ENCODE measurements at places on chromosomes 1 and 21. TPM values are rescaled to one million over a fixed set of nuclear protein-coding genes. Genes with fewer than 3 reads are reported as not detected.
A peak's percentile ranks its signal among the peaks of the same experiment; 100 is the strongest.

DNA sequence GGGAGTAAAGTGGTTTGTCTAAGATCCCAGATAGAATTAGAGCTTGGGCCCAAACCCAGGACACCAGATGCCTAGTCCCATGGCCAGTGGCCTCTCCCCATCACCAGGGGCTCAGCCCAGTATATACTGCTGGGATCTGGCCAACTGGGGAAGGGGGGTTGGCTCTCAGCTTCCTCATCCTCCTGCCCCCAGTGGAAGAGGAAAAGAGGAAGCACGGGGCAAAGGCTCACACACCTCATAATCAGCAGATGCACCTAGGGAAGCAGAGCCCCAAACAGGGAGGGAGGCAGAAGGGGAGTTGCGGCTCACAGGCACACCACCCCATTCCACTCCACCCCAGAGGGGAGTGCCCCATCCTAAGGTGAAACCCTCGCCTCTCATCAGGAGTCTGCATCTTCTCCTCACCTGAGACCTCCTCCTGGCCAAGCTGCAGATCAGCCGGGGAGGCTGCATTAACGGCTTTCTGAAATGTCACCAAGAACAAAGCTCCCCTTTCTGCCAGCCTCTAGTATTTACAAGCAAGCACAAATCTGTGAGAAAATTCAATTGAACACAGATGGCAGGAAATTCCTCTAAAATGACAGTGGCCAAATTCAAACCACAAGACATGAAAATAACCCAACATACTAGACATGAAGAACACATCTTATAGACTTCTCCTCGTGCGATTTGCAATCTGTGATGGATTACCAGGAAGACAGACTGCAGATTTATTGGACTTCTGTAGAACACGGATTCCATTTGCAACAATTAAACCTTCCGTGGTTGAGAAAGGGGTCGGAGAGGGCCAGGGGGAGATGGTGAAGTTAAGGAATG, 82.8 kb downstream of the GLIS1 start:
- DNase-seq, result peak; percentile 24

DNA sequence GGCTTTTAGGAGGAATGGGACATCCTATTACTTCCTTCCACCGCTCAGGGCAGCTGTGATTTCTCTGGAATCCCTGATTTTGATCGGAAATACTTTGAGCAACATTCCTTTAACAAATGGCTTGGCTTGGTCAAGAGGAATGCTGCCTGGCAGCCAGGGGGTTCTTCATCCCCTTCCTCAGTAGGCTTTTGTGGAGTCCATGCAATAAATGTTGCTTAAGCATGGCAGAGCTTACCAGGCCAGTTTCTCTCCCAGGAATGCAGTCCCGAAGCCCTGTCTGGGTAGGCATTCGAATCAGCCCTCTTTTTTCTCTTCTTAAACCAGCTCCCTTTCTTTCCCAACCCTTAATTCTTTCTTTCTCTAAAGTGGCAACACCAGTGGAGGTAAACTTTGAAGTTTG, 177.1 kb upstream of the KIAA0040 start:
- no peak for DNase-seq

DNA sequence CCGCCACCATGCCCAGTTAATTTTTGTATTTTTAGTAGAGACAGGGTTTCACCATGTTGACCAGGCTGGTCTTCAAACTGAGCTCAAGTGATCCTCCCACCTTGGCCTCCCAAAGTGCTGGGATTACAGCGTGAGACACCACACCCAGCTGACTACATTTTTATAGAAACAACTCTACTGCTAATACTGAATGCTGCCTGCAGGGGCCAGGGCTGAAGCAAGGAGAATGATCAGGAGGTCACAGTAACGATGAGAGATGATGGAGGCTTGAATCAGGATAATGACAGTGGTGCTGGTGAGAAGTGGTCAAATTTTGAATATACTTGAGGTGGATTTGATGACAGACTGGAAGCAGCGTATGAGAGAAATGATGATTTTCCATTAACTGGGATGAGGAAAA, 33.3 kb downstream of the ODF2L start:
- no peak for DNase-seq

- no peak for DNase-seq
These were observed 28.8 kb upstream of the DIPK1A start for GRCh38 chr1:92989936-92990583.

DNA sequence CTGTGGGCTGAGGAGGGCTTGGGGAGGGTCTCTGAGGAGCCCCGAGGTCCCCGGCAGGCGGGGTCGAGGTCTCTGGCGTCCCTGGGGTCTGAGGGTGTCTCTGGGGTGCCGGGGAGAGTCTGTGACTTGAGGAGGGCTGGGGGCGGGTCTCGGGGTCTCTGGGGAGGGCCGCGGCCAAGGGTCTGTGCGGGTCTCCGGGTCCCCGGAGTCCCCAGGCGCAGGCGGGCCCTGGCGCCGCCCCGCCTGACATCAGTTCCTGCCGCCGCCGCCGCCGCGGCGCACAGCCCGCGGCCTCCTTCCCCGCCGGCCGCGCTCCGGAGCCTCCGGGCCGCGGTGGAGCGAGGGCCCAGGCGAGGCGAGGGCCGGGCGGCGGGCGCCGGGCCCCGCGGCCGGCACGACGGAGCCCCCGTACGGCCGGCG, at the start of gene PLEKHM2:
Gene PLEKHM2, plus strand, starts transcription at position 279 of the 420 bp plus-strand sequence. CDS start 239 bp downstream, outside the sequence.
- peak; percentile 56 for DNase-seq

SLC30A10 gene
- total RNA-seq, result not detected

ERO1B gene
- 6.3 TPM for total RNA-seq
